Activated CD4-positive, alpha-beta memory T cell treated with anti-CD3 and anti-CD28 coated beads for 36 hours (primary cell): ENCODE measurements at places on chromosomes 7 and 10. TPM values are rescaled to one million over a fixed set of nuclear protein-coding genes. Genes with fewer than 3 reads are reported as not detected.

GRCh38 chr10:82558014-82558607 lies 683.1 kb downstream of the NRG3 start:
- no peak overlapping the region for H3K27ac ChIP-seq
- H3K27me3 ChIP-seq = no peaks in the 10 kb centered on the region
- H3K36me3 ChIP-seq = no peaks in the 10 kb centered on the region
- no peaks in the 10 kb centered on the region for H3K4me1 ChIP-seq
- no peak overlapping the region for H3K4me3 ChIP-seq
- no peak for DNase-seq

- H3K27ac ChIP-seq = peak overlapping the region; percentile 91
- H3K27me3 ChIP-seq = no peaks in the 10 kb centered on the region
- no peak for DNase-seq
- H3K36me3 ChIP-seq = peaks cover 18% of the 10 kb centered on the region
- no peak overlapping the region for H3K4me3 ChIP-seq
Measured at GRCh38 chr7:37438906-37439652, 9.6 kb downstream of the ELMO1 start.

DNA sequence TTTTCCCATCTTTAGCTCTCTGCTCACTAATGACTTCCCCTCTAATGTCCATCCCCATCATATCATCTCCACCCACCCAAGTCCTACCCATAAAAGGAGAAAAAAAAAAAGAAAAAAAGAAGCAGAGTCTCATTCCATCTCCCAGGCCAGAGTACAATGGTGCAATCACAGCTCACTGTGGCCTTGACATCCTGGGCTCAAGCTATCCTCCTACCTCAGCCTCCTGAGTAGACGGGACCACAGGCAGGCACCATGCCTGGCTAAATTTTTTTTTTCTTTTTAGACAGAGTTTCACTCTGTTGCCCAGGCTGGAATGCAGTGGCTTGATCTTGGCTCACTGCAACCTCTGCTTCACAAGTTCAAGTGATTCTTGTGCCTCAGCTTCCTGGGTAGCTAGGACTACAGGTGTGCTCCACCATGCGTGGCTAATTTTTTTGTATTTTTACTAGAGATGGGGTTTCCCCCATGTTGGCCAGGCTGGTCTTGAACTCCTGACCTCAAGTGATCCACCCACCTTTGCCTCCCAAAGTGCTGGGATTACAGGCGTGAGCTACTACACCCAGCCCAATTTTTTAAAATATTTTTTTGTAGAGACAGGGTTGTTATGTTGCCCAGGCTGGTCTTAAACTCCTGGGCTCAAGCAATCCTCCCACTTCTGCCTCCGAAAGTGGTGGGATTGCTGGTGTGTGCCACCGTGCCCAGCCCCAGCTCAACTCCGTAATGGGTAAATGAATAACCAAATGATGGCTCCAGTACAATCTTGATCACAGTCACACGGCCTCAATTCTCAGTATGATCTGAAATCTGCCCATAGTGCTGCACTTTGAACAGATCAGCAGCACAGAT lies 24.6 kb upstream of the SGMS1 start:
- H3K4me3 ChIP-seq = no peak overlapping the region
- H3K27me3 ChIP-seq = no peaks in the 10 kb centered on the region
- H3K4me1 ChIP-seq = peaks cover 8% of the 10 kb centered on the region
- H3K36me3 ChIP-seq = no peaks in the 10 kb centered on the region

DNA sequence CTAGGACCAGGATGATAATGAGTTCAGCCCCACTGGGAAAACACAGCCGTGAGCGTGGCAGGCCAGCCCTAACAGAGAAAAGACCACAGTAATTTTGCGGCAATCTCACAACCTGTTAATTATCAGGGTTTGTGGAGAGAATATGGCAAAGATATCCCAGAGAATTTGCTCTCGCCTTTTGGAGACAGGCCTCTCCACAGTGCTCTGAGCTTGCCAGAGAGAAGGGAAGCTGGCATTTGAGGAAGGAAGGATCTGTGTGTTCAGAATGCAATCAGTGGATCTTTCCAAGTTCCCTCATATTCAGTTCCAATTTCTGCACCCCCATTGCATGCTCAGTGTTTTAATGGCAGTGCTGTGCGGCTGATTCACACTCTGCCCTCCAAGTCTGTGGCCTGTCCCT lies 60.2 kb downstream of the PLPP4 start:
- no peaks in the 10 kb centered on the region for H3K4me1 ChIP-seq
- DNase-seq = no peak
- H3K36me3 ChIP-seq = no peaks in the 10 kb centered on the region

DNA sequence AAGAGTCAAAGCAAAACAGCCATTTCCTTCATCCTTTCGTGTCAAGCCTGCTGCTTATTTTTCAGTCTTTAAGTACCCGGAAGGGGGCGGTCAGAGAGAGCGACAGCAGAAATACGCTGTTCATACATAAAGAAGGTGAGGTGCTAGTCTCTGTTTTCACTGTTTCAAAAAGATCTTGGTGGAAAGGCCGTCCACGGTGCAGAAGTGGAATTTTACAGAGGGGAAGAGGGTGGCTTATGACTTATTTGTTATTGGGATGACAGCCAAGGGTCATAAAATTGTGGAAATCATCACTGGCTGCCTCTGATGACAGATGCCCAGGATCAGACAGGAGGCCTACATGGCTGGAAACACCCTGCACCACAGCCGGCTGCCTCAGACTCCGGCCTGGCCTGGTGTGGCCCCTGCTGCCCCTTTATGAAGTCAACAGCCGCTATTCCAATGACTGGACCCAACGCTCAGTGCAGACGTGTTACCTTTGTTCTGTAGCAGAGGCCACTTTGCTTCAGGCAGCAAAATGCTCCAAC lies 57.0 kb downstream of the HIPK2 start:
- H3K27ac ChIP-seq = no peak overlapping the region
- peak; percentile 33 for DNase-seq
- no peak overlapping the region for H3K4me3 ChIP-seq
- H3K27me3 ChIP-seq = no peaks in the 10 kb centered on the region
- peaks cover 8% of the 10 kb centered on the region for H3K36me3 ChIP-seq

DNA sequence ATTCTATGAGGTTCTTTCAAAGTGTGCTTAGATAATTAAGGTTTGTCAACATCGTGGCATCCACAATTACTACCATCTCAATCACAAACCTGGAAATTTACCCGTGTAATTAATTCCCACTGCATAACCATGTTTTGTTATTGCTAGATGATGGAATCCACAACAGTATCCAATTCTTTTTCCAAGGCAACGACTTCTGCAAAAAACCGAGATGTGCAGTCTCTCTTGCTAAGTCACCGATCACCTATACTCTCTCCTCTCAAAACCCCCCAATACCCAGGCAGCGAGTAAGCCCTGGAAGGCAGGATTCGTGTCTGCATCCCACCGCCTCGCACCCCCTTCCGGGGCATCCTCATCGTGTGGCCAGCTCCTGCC lies 678 bp upstream of the EIF4H start:
- peak overlapping the region; percentile 71 for H3K27ac ChIP-seq
- H3K4me3 ChIP-seq = peak overlapping the region; percentile 79
- H3K36me3 ChIP-seq = peaks cover 19% of the 10 kb centered on the region
- H3K27me3 ChIP-seq = no peaks in the 10 kb centered on the region

DNA sequence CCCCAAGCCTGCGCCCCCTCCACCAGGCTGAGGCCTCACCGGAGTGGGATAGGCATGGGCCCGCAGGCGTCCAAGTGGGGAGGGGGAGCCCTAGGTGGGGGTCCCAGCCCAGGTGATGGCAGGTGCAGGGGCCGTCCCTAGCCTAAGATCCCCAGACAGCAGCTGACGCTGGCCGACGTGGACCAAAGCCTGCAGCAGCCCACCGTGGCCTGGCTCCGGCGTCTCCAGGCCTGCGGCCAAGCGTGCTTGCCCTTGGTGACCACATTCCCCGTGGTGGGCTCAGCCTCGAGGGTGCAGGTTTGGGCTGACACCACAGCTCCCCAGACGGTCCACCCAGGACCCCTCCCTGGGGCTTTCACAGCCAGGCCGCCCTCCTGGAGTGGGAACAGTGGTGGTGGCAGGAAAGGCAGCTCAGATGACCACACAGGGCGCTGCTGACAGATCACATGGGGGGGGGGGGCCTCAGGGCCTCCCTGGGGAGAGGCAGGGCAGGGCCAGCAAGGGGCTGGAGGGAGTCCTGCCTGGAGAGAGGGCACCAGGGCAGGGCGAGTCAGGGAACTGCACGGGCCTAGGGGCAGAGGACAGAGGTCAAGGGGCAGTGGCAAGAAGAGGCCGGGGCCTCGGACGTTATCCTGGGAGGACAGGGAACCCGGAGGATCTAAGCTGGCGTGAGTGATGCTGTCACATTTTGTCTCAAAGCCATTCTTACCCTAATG lies 767 bp upstream of the ADAM8 start:
- H3K27ac ChIP-seq = no peak overlapping the region
- no peaks in the 10 kb centered on the region for H3K27me3 ChIP-seq
- peaks cover 28% of the 10 kb centered on the region for H3K4me1 ChIP-seq
- DNase-seq = no peak
- H3K36me3 ChIP-seq = peaks cover 19% of the 10 kb centered on the region

GRCh38 chr10:110824152-110824441 lies 47.6 kb upstream of the PDCD4 start:
- H3K27me3 ChIP-seq = no peaks in the 10 kb centered on the region
- no peak for DNase-seq
- no peaks in the 10 kb centered on the region for H3K4me1 ChIP-seq
- H3K36me3 ChIP-seq = no peaks in the 10 kb centered on the region
- H3K4me3 ChIP-seq = no peak overlapping the region
- H3K27ac ChIP-seq = no peak overlapping the region

GRCh38 chr7:52168085-52168484 lies 851.5 kb upstream of the COBL start:
- no peaks in the 10 kb centered on the region for H3K27me3 ChIP-seq
- no peaks in the 10 kb centered on the region for H3K4me1 ChIP-seq
- no peaks in the 10 kb centered on the region for H3K36me3 ChIP-seq
- H3K4me3 ChIP-seq = no peak overlapping the region

- no peak for DNase-seq
- no peaks in the 10 kb centered on the region for H3K36me3 ChIP-seq
- no peaks in the 10 kb centered on the region for H3K4me1 ChIP-seq
- no peak overlapping the region for H3K4me3 ChIP-seq
- peaks cover 3% of the 10 kb centered on the region for H3K27me3 ChIP-seq
- no peak overlapping the region for H3K27ac ChIP-seq
Measured at GRCh38 chr7:26447116-26447515, 155.5 kb downstream of the SNX10 start.

DNA sequence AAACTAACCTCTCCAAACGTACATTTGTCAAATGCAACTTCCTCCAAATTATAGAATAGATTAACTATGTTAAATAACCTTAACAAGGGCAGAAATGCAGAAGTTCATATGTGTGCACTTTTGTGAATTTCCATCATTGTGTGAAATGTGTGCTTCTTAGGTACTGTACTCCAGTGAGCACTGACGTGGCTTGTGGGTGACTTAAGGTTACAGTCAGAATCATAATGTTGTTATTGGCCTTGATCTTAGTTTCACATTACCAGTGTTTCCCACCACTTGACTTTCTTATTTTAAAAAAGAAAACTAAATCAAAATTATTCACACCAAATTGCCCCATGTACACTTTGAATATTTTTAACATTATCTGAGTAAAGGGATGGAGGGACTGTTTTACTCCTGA lies 155.1 kb upstream of the FZD8 start:
- H3K4me3 ChIP-seq = no peak overlapping the region
- H3K4me1 ChIP-seq = no peaks in the 10 kb centered on the region
- no peak for DNase-seq
- no peaks in the 10 kb centered on the region for H3K27me3 ChIP-seq

- H3K4me1 ChIP-seq = peaks cover 4% of the 10 kb centered on the region
- DNase-seq = peak; percentile 46
- H3K27ac ChIP-seq = no peak overlapping the region
- peaks cover 18% of the 10 kb centered on the region for H3K27me3 ChIP-seq
Measured at GRCh38 chr10:110192552-110192951, 14.9 kb upstream of the MXI1 start.

DNA sequence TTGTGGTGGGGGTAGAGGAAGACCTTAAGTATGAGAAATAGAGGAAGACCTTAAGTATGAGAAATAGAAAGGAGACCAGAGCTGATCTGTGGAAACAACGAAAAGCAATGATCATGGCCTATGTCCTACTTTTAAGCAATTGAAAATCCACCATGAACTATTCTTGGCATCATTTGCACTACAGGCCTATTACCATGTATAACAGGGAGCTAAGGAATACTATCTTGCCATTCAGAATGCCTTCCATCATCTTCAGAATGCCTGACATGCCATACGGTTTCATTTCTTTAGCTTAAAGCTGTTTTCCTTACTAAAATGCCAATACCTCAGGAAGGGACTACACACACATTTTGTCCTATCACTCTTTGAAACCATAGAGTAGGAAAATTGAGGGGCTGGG lies 127.0 kb downstream of the CALCR start:
- no peaks in the 10 kb centered on the region for H3K4me1 ChIP-seq
- H3K36me3 ChIP-seq = no peaks in the 10 kb centered on the region
- H3K27me3 ChIP-seq = no peaks in the 10 kb centered on the region
- DNase-seq = no peak

DNA sequence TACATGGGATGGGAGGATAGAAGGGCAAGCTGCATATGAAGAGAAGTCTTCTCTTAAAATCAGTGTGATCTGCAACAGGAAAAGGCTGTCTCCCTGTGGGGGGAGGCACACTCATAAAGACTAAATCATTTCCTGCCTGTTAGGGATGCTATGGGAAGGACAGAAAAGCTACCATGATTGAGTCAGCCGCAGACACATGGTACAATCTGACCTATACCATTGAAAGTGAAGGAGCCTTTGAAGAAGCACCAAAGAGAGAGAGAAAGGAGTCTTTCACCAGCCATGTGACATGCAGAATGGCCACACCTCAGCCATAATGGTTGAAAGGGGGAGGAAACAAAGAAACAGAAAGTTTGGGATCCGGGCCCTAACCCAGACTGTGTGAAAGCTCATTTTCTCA lies 29.1 kb downstream of the NUDCD3 start:
- peak; percentile 66 for DNase-seq
- peaks cover 28% of the 10 kb centered on the region for H3K36me3 ChIP-seq
- H3K4me3 ChIP-seq = peak overlapping the region; percentile 52
- peak overlapping the region; percentile 87 for H3K27ac ChIP-seq

- peaks cover 13% of the 10 kb centered on the region for H3K27me3 ChIP-seq
- DNase-seq = no peak
- no peaks in the 10 kb centered on the region for H3K4me1 ChIP-seq
- H3K36me3 ChIP-seq = no peaks in the 10 kb centered on the region
- H3K27ac ChIP-seq = no peak overlapping the region
- no peak overlapping the region for H3K4me3 ChIP-seq
Measured at GRCh38 chr10:718143-718700, 28.8 kb upstream of the DIP2C start.

GRCh38 chr10:125146791-125147579 lies 13.4 kb downstream of the CTBP2 start:
- H3K27me3 ChIP-seq = peaks cover 45% of the 10 kb centered on the region
- H3K4me1 ChIP-seq = no peaks in the 10 kb centered on the region
- H3K36me3 ChIP-seq = no peaks in the 10 kb centered on the region
- H3K27ac ChIP-seq = no peak overlapping the region
- H3K4me3 ChIP-seq = no peak overlapping the region
- DNase-seq = no peak

KLF14 gene
- not detected for total RNA-seq

NPTX2 gene
- not detected for total RNA-seq

UBE2D1 gene
- total RNA-seq = 14.5 TPM

DNAJB9 gene
- total RNA-seq = 12.6 TPM
